ENCODE measurements at places on chromosomes 12 and 14.

DNA sequence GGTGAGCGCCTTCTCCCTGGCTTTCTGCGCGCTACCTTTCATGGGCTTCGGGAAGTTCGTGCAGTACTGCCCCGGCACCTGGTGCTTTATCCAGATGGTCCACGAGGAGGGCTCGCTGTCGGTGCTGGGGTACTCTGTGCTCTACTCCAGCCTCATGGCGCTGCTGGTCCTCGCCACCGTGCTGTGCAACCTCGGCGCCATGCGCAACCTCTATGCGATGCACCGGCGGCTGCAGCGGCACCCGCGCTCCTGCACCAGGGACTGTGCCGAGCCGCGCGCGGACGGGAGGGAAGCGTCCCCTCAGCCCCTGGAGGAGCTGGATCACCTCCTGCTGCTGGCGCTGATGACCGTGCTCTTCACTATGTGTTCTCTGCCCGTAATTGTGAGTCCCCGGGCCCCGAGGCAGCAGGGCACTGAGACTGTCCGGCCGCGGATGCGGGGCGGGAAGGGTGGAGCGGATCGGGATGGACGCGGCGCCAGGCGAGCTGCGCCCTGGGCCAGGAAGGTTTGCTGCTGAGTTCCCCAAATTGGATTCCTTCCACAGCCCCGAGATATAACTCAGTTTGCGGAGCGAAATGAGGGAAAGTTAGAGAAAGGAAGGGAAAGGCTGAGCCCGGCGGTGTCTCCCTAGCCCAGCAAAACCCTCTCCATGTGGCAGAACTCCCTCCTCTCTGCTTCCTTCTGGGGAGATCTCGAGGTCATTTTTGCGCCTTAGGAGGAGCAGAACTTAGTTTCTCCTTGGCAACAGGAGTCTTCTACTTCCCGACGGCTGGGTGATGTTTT, 972 bp downstream of the PTGDR start:
- no peak for DNase-seq

- DNase-seq, result no peak
Measured at GRCh38 chr14:67586369-67586768, 13.7 kb downstream of the PIGH start.

DNA sequence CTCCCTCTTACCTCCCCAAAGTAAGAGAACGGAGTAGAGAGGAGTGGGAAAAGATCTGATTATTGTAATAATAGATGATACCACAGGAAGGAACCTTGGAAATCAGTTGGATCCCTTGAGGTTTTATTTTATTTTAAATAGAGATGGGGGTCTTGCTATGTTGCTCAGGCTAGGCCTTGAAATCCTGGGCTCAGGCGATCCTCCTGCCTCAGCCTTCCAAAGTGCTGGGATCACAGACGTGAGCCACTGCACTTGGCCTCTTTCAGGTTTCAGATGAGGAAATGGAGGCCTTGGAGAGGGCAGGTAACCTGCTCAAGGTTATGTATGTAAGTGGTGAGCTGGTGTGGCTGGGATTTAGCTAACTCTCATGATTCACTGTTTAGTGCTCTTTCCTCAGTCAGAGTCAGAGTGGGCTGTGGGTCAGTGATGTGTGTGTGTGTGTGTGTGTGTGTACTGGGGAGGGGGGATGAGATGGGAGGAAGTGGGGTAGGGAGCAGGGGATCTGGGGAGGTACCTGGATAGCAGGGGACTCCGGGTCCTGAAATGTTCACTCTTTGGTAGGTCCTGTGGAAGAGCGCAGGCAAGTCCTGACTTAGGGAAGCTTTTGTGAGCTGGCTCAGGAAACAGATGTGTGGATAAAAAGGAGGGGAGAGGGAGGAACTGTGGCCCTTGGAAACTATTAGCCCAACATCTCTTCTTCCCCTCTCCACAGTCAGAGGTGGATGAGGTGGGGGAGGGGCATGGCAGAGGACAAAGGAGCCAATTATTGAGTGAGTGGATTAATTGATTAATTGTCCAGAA, 4.7 kb upstream of the CISTR start:
- no peak for DNase-seq

DNA sequence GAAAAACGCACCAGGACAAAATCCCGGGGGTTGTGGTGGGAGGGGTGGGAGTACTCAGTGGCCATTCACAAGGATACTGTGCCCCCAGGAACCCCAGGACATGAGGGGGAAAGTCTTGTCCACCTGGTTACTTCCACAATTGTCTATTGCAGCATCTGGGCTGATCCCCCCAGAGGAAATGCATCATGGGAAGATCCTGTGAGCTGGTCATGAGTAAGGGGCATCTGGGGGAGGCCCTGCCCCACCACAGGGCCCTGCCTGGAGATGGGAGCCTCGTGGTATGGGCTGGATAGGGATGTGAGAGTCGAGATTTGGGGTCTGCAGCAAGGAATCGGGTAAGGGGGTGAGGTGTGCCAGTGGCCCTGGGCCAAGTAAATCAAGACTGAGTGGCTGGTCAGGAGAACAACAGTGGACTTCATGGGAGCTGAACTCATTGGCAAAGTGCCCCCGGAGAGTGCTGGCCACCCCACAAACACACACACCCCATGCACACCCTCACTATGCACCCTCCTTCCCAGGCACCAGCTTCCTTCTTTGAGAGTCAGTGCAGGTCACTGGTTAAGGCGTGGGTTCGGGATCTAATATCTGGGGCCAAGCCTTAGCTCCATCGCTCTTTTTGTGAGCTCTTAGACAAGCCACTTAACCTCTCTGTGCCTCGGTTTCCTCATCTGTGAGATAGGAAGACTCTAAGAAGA, 3.0 kb upstream of the SERPINA1 start:
- no peak for DNase-seq

DNA sequence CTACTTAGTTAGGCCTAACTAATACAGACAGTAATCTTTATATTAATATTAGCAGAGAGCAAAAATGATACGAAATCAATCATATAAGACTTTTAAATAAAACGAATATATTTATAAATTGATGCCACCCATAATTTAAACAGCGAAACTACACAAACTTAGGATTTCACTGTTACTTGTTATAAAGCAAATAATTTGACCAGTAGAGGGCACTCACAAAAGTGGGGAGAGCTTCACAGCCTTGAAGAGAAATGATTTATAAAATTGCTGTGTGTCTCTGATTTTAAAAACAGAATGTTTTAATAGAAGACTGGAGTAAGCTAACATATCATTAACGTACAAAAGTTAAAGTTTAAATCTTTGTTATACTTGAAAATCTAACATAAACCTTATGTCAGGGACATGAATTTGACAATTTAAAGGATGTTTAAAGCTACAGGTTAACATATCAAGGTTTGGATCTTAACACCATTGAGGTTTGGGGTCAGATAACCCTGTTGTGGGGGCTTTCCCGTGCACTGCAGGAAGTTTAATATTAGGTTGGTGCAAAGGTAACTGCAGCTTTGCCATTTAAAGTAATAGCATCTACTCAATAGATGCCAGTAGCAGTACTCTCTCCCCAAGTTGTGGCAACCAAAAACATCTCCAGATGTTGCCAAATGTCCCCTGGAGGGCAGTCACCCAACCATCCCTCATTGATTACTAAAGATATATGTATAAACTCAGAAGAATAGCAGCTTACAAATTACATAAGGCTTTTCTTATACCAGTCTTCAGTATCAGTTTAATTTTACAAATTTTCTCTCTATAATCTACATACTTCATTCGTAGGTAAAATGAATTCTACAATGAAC, 9.3 kb downstream of the KRAS start:
- peak; percentile 54 for DNase-seq

- DNase-seq, result no peak
Measured at GRCh38 chr12:79973801-79974200, 38.9 kb upstream of the PPP1R12A start.

GRCh38 chr12:115411121-115411520, 727.1 kb upstream of the TBX3 start:
- DNase-seq, result no peak

DNA sequence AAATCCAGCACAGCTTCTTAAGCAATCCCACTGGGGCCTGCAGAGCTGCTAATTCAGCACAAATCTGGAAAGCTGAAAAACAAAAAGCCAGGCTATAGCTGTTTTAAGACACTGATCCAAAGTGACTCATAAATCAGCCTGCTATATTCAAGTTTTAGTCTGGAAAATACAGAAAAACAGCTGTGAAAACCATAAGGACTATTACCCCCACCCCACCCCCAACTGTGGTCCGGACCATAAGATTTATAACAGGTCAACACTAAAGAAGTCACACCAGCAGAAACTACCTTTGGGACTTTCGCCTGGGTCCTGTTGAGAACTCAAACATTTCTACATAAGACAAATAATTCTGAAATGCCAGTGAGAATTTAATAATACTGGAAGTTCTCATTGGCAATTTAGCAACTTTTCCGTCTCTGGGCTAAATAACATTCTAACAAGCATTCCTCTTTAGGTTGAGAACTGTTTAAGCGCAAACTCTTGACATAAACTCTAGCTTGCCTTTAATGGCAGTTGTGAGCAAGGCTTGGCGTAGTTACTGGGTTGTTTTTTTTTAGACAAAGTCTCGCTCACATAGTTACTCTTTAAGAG, 3.3 kb downstream of the LRIG3 start:
- no peak for DNase-seq

- no peak for DNase-seq
Measured at GRCh38 chr12:10073261-10073660, 25.5 kb downstream of the CLEC1A start.

DNA sequence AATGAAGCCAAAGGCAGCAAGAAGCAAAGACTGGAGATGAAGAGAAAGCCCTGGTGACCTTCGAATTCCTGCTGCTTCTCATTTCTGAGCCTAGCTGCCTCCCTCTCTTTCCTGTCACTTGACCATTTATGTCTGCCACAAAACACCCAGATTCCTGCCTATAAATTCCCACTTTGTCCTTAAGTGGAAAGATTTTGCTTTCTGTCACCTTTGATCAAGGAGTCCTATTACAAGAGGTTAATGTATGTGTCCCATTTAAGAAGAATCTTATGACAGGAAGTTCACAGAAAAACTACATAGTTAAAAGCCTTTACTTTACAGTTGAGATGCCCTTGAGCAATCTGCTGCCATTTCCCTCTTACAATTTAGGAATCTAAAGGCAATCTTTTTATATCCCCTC, 155.7 kb downstream of the GALC start:
- no peak for DNase-seq

GRCh38 chr14:56580221-56580711, 668 bp downstream of the TMEM260 start:
- peak; percentile 7 for DNase-seq

- no peak for DNase-seq
Measured at GRCh38 chr14:101199028-101199770, 295.7 kb upstream of the RTL1 start.

DNA sequence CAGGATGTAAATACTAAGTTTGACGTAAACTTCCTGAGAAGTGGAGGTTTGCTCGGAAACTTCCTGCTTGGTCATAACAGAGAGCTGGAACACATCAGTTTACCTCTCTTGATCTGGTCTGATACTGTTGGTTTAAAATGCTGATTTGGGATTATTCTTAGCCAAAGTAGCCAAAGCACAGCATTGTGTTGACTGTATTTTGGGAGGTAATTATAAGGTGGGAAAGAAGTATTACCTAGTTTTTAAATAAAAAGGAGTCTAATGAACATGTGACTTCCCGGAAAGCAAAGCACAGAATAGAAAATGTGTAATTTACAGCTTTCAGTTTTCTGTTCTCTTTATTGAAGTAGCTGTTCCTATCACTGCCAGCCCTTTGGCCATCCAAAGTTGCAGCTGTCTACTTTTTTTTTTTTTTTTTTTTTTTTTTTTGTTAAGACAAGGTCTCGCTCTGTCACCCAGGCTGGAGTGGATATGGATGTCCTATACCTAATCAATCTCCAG, 52.2 kb upstream of the SRP54 start:
- DNase-seq, result no peak

- no peak for DNase-seq
Measured at GRCh38 chr14:95659990-95660385, 26.2 kb upstream of the TCL1B start.

DNA sequence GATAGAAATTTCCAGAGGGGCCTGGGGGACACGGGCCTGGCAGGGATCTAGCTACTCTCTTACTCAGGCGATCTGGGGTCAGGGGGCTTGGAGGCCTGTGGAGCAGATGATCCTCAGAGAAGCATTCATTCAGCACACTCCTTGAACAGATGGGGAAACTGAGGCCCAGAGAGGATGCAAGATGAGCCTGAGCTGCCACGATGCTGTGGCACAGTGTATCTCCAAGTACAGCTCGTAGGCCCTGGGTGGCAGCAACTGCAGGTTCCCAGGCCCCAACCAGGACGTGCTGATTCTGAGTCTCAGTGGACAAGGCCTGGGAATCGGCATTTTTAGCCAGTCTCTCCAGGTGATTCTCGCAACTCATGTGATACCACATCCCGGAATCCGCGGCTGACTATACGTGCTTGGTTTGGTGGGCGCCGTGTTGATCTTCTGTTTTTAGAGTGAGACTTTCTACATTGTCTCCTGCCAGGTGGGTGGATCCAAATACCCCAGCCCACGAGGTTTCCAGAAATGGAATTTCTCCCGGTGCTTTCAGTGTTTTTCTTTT, 22.5 kb downstream of the ADGRD1 start:
- DNase-seq, result no peak

All from LoVo (cell line).